ENCODE measurements at places on chromosomes 11 and 22.
A peak's percentile ranks its signal among the peaks of the same experiment; 100 is the strongest.

GRCh38 chr22:25645964-25646363 is 81.5 kb downstream of the GRK3 start:
- no peak for DNase-seq

GRCh38 chr22:26597480-26597879 is 7.5 kb upstream of the TPST2 start:
- DNase-seq = peak; percentile 17

GRCh38 chr11:133926466-133927246 is 30.1 kb downstream of the IGSF9B start:
- DNase-seq = no peak

- peak; percentile 70 for DNase-seq
Measured at GRCh38 chr22:38310518-38311322, 6.5 kb downstream of the CSNK1E start.

DNA sequence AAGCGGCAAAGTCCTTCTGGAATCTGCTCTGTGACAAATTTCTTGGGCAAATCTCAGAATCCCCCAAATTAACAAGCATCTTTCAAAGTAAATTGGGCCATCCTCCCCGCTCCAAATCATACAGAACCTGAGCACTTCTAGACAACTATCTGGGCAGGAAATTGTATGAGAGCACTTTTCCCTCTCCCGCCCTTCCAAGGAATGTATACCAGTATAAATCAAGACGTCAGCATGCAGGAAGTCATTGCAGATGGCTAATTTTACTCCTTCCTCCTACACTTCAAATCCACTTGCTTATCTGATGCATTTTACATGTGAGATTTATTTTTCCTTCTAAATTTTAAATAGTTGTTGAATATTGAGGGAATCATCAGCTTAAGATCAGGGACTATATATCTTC is 52.1 kb downstream of the NTM start:
- DNase-seq = no peak

- no peak for DNase-seq
Measured at GRCh38 chr11:48087974-48088681, 107.8 kb downstream of the PTPRJ start.

DNA sequence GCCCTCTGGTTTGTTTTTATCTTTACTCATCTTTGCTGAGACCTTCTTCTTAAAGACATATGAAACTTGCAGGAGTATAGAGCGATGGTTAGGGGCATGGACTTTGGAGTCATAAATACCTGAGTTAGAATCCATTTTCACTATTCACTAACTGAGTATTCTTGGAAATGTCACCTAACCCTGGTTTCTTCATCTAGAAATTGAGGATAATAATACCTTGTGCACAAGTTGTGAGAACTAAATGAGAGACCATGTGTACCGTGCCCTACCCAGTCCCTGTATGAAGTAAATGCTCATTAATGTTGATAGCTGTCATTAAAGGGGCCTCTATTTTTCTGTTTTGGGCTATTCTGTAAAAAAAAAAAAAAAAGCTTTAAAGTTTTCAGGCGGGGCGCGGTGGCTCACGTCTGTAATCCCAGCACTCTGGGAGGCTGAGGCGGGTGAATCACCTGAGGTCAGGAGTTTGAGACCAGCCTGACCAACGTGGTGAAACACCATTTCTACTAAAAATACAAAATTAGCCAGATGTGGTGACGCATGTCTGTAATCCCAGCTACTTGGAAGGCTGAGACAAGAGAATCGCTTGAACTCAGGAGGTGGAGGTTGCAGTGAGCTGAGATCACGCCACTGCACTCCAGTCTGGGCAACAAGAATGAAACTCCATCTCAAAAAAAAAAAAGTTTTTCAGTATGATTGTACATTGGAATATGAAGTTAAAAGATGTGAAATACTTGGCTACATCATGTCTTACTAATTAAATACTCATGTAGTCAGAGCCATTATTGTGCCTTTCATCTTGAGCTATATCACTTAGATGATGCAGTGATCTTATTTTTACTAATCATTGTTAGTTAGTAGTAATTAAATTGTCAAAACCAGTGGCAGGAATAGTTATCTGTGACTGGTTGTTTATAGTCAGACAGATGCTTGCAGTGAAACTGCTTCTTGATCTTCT is 95.0 kb downstream of the AMOTL1 start:
- no peak for DNase-seq

- no peak for DNase-seq
Measured at GRCh38 chr22:49517211-49517610, 310.5 kb downstream of the BRD1 start.

GRCh38 chr22:24072361-24072760 is 61.3 kb downstream of the CABIN1 start:
- DNase-seq = no peak

DNA sequence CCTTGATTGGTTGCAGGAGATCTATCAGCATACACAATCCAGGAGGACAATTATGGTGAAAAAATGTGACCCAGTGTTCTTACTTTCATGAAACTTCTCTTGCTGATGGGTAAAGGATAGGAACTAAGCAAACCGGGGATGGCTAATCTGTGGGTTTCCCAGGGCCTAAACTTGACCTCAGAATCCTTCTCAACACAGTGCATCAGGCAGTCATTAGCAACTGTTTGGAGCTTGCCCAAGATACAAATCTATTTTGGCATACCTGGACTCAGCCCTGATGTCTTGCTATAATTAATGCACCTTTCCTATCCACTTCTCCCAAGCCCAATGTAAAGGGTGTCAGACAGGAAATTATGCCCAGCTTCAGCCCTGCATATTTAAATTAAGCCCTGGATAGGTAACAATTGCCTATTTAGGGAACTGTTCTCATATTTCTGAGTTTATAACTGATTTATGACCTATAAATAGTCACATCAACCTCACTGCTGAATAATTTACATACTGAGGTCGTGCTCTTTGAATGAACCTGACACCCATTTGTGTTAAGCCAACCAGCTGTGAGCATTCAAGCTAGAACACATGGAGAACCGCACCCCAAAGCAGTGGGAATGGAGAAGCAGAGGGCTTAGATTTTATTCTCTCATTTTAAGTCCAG is 9.2 kb upstream of the PHF21A start:
- no peak for DNase-seq

GRCh38 chr22:36171941-36172340 is 11.4 kb upstream of the APOL3 start:
- DNase-seq = no peak

DNA sequence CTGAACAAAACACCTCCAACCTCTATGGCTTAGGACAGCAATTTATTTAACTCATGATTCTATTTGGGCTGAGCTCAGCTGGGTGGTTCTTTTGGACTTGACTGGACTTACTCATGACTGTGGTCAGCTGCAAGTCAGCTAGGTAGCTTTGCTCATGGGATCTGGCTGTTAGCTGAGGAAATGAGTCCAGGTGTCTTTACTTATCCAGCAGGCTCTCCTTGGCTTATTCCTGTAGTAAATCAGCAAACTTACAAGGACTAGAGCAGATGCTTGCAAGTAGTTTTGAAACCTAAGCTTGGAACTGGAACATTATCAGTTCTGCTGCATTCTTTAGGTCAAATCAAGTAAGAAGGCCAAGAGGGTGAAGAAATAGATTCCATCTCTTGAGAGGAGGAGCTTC is 8.0 kb upstream of the HIKESHI start:
- no peak for DNase-seq

GRCh38 chr22:44677871-44678555 is 24.0 kb upstream of the PRR5 start:
- no peak for DNase-seq

- no peak for DNase-seq
Measured at GRCh38 chr22:37675930-37676735, 697 bp downstream of the LGALS1 start.

- no peak for DNase-seq
Measured at GRCh38 chr22:33513388-33514338, 406.6 kb downstream of the LARGE1 start.

GRCh38 chr11:88337181-88337986 is at the start of gene CTSC:
Gene CTSC, minus strand, starts transcription at chr11:88337736. Its CDS starts 64 bp downstream, at chr11:88337672.
- peak; percentile 99 for DNase-seq

GRCh38 chr11:4798427-4799183 is 5.6 kb downstream of the OR52R1 start:
- DNase-seq = no peak

DNA sequence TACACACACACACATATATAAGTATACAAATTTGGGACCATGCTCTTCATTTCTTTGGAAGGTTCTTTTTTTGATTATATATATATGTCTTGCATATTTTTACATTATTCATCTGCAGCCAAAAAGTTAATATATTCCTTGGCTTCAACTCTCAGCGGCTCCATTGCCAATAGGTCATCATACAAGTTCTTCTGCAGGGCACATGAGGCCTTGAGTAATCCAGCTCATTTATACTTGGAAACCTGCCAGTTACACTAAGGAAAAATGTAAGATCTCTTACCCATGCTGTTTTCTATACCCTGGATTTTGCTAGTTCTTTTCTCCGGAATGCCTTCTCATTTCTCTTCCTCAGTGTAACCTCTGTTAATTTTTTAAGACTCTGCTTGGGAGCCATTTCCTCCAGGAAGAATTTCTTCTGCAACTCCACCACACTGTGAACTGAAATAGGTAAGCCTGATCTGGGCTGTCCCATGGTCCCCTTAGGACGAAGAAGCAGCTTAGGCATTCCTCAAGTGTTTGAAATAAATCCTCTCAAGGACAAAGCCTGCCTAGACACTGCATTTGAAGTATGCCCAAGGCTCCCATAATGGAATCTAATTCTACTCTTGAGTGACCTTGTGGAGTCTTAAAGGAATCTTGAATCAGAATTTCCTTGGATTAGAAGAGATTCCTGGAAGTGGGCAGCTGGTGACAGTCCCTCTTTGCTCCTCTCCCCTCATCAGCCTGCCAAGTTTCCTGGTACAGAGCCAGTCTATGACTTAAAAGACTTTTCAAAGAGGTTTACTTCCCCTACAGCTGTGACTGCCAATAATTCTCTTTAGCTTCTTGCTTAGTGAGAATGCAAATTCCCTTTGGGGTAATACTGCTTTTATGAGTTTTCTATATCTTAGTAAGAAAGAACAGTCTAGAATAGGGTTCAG is 182.8 kb downstream of the C11orf87 start:
- DNase-seq = no peak

DNA sequence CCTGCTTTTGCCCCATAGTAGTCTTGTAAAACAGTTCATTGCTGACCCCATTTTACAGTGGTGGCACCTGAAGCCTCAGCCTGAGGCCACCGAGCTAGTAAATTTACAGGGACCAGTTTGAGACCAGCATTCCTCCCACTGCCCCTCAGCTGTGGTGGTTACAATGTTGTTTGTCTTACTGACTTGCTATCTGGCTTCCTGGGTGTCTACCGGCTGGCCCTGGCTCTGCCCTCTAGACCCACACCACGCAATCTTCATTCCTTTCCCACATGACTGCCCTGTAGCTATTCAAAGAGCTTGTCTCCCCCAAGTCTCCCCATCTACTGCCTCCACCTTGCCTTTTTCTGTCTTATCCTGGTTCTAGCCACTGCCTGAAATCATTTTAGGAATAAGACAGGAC is 20.8 kb downstream of the PIK3IP1 start:
- no peak for DNase-seq

DNA sequence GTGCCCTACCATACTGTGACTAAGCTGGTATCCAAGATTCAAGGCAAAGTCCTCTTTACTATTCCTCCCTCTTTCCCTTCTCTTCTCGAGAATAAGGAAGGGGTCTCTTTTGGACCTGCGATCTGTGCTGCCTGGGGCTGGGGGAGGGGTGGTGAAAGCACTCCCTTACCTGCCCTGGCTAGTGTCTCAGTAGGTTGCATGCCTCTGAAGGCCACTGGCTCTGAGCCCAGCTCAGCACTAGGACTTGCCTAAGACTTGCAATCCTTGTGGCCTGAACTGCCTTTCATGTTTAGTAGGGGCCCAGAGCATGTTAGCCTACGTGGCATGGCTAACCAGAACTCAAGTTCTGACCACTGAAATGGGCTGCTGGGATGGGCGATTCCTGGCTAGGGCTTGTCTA is 13.0 kb upstream of the REXO2 start:
- DNase-seq = no peak

DNA sequence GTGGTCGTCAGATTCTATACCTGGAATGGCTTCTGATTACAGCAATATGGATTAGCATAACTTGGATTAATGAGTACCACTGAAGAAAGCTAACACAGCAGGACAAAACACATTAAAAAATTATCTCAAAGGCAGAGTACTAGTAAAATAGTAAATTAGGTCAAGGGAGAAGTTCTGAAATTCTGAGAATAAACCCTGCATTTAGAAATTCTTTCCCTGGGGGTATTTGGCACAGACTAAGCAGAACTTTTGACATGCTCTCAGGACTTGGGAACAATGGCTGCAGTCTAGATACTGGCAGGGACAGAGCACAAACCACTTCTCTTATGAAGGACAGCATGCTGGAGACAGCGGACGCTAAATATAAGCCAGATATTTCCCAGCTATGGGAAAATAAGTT is 85.6 kb upstream of the GRIA4 start:
- no peak for DNase-seq

DNA sequence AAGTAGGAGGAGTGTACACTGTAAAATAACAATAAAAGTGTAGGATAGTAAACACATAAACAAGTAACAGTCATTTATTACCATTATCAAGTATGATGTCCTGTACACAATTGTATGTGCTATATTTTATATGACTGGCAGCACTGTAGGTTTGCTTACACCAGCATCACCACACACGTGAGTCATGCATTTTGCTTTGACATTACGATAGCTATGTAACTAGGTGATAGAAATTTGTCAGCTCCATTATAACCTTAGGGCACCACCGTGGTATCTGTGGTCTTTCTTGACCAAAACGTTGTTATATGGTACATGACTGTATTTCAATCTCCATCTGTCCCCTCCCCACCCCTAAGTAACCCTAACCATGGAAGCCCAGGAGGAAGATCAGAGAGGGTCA is 1.1 kb downstream of the DNAL4 start:
- DNase-seq = no peak

- DNase-seq = no peak
Measured at GRCh38 chr11:23313001-23313400, 452.7 kb upstream of the CCDC179 start.

DNA sequence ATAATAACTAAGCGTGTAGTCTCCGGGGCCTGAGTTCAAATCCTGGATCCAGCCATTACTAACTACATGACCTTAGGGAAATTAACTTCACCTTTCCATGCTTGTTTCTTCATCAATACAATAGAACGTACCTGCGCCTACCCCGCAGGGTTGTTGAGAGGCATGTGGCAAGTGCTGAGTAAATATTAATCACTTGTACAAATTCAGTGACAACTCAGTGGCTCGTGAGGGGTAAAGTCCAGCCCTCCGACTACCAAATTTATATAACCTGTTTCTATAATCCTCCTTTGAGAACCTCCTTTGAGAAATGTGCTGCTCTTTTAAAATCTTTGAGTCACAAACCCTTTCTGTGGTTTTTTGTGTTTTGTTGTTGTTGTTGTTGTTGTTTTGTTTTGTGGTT is 49.8 kb downstream of the FEZ1 start:
- no peak for DNase-seq

- DNase-seq = no peak
Measured at GRCh38 chr22:28105413-28105812, 186.4 kb upstream of the PITPNB start.

GRCh38 chr11:3747704-3748103 is 49.6 kb downstream of the NUP98 start:
- DNase-seq = no peak

- DNase-seq = peak; percentile 51
Measured at GRCh38 chr22:48968201-48968959, 859.3 kb downstream of the BRD1 start.

GRCh38 chr11:124751741-124752470 is at the start of gene VSIG2:
Gene VSIG2, minus strand, starts transcription at chr11:124752255. Its CDS starts 118 bp downstream, at chr11:124752137.
- peak; percentile 77 for DNase-seq

GRCh38 chr11:12109591-12110196 is 696 bp upstream of the MICAL2 start:
- DNase-seq = no peak

- DNase-seq = no peak
Measured at GRCh38 chr11:77559686-77560401, 29.9 kb upstream of the AQP11 start.

GRCh38 chr11:3893311-3893710 is 37.8 kb downstream of the STIM1 start:
- no peak for DNase-seq

Measured in spleen (tissue), 13 donors.